ENCODE measurements at places on chromosomes 4 and X. TPM values are rescaled to one million over a fixed set of nuclear protein-coding genes. Genes with fewer than 3 reads are reported as not detected.

- no peak for DNase-seq
Measured at GRCh38 chrX:69096963-69097362, 68.3 kb downstream of the PJA1 start.

DNA sequence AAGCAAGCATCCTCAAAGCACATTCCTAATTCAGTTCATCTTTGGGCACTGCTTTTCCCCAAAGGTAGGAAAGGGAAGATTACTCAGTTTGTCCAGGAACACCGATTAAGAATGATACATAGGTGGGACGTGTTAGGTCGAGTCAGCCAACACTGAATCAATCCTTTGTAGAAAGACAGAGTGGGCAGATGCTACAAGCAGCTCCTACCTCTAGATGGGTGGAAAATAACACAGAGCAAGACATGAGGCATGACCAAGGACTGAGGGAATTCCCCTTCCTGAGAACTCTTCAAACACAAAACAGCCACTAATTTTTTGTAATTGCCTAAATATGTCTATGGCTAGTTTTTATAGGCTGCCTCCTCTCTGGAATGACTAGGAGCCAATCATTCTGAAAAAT lies 331.7 kb downstream of the HNRNPD start:
- DNase-seq: peak; percentile 13

GRCh38 chrX:109728173-109728535 lies 4.9 kb downstream of the ACSL4 start:
- DNase-seq: no peak

The CXCL1 gene
- not detected for total RNA-seq

GRCh38 chrX:112802541-112802940 lies 38.1 kb downstream of the AMOT start:
- no peak for DNase-seq

DNA sequence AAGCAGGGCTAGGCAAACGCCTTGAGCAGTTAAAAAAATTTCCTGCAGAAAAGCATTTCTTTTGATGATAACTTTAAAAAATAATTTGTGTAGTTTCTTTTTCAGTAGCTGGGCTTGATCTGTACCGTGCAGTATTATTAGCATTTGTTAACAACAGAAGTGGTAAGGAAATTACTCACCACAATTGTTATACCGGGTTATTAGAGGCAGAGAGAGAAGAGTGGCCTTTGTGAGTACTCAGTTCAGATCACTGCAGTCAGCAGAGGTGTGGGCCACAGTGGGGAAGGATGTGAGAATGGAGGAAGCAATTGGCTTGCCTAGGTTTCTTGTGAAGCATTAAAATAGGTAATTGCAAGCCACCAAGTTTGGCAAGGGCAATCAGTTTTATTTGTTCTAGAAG lies 14.3 kb upstream of the IL21 start:
- DNase-seq: no peak

The PAK3 gene
- 0.37 TPM for total RNA-seq

DNA sequence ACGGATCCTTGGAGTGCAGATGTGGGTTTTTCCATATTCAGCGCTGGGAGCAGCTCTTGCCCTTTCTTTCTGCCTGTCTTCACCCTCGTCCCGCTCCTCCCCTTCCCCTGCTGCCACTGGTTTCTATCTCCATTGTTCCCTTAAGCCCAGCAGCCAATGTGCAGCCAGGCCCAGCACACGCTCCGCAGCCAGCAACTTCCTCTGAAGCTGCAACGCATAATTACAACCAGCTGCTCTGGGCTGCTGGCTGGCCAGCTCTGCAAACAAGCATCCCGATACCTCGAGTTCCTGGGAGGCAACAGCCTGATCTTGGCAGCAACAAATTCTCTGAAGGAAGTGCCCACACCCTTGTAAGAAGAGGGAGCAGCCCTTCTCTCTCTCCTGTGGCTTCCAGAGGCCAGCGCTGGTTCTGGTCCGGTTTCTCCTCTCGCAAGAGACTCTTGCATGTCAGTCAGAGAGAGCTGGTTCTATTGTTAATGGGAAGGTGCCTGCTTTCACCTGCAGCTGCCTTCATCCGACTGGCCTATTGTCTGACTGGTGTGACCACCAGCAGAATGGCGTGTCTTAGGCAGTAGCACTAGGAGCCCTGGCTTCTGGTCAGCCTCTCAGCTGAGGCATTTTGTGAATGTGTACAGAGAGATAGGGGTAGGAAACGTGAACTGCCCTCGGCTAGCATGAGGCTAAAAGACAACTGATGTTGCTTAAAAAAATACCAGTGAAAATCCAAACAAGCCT lies 83.8 kb upstream of the MAML3 start:
- no peak for DNase-seq

DNA sequence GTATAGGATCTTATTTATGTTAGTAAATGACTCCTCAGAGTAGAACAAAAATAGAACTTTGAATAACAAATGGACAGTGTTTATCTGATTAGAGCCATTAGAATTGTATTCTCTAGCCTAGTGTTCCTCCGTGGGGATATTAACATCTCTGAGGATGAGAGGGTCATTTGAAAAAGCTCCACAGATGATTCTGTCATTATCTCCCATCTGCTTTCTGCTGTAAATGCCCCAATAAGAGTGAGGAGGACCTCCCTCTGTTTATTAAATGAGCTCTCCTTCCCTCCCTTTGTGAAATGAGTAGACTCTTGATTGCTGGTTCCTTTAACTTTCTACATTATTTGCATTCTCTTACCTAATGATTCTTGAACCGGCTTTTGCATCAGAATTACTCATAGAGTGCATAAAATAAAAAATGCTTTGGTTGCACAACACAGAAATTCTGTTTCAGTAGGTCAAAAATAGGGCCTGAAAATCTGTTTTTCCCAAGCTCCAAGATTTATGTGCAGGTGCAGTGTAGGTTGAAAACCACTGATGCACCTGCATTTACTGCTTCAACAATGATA lies 18.0 kb downstream of the GC start:
- DNase-seq: no peak

GRCh38 chr4:189001283-189001970 lies 862.2 kb downstream of the TRIML1 start:
- DNase-seq: no peak

DNA sequence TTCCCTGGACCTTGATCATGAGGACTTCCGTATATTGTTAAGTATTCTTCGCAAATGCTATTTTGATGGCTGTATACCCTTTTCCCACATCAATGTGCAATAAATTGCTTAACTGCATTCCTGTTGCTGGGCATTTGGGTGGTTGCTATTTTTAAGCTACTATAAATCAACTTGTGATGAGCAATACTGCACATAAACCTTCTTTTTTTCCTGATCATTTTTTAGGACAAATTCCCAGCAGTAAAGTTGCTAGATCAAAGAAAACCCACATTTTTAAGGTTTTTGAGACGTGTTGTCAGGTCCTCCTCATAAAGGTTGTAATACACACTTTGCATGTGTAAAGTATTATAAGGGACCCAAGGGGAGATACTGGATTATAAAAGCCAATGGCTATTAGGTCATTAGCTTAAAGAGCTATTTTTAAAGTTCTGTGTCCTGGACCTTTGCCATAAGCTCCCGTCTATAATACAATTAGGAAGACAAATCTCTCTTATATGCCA lies 35.6 kb downstream of the LIMCH1 start:
- no peak for DNase-seq

- no peak for DNase-seq
Measured at GRCh38 chr4:100366213-100366612, 151.6 kb downstream of the EMCN start.

The SPINK2 gene
- total RNA-seq: 1.9 TPM

DNA sequence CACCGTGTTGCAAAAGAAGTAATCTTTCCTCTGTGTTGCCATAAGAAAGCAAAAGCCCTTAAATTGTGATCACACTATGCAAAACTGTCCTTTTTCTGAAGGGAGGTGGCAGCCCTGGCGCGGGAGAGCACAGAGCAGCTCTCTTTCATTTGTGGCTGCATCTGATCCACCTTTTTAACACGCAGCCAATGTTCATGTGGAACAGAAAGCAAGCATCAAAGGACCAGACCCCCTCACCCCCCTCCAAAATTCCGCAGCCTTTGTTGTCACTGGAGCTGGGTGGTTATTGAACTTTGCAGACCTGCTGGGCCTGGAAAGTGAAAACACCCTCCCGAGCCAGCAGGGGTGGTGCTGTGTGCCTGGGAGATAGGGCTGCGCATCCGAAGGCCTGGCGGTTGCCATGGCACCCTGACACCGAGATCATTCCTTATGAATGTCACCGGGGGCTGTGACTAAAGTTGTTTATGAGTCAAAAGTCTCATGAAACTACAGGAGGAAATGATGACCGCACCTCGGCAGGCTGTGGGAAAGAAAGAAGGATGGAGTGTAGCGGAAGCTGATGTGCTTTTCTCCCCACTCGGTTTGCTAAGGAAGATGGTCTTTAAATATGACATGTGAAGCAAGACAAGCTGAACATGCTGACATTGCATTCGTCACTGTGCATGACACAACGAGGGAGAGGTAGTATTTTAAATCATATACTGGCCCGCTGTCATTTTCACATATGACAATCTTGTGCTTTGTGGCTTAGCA lies 367.4 kb downstream of the UNC5C start:
- peak; percentile 38 for DNase-seq

- DNase-seq: no peak
Measured at GRCh38 chrX:100407784-100408712, 2.0 kb downstream of the PCDH19 start.

DNA sequence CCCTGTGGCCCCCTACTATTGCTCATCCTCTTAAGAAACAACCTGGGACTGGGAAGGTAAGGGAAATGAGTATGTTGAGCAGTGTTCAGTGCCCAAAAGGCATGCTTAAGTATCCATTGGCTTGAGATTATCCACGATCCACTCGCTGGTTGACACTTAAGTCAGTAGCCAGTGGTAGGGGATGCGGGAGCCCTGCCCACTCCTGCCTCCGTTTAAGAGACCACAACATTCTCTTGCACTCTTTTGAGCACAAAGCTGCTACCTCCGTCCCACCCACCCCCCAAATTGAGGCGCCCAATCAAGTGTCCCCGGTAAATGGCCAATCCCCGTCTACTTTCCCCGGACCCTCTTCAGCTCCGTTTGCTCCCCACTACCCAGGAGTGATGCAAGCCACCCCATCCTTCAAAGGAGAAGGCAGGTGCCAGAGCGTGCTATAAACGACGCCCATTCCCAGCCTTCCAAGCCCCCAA lies 25.0 kb downstream of the UTP14A start:
- DNase-seq: no peak

- no peak for DNase-seq
Measured at GRCh38 chrX:150200361-150200760, 162.8 kb upstream of the MAMLD1 start.

DNA sequence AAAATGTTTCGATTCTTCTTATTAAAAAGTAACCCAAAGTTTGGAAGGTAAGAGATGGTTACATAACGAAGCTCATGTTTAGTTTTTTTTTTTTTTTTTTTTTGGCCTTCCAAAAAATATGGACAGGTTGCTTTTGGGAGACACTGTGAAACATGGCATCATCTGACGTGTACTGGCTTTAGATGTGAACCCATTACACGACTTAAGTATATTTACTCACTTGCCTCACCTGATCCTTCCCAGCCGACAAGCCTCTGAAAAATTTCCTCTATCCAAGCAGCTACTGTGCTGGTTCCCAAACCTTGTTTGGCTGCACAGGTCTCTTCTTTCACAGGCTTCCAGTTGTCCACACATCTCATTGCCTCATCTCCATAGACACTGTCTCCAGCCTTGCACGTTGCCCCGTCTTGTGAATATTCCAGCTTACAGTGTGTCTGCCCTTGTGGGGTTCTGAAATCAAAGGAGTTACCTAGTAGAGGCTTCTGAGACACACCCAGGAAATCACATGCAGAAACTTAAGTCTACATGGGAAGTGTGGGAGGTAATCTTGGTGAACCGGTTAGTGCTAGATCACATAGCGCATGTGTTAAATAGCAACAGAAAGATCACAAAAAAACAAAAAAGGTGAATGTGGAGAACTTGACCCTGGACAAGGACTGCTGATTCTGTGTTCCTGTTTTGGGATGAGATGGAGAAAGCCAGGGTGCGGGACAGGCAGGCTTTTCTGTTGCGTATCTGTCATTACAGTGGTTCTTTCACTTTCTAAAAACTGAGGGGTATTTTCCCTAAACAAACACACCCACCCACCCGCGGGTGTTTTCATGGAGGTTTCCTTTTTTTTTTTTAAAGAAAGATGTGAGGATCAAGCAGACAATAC lies 328.6 kb downstream of the ARHGAP10 start:
- peak; percentile 31 for DNase-seq

- peak; percentile 50 for DNase-seq
Measured at GRCh38 chrX:118523920-118524319, 28.3 kb downstream of the DOCK11 start.

- no peak for DNase-seq
Measured at GRCh38 chr4:114636192-114636935, 37.8 kb downstream of the UGT8 start.

DNA sequence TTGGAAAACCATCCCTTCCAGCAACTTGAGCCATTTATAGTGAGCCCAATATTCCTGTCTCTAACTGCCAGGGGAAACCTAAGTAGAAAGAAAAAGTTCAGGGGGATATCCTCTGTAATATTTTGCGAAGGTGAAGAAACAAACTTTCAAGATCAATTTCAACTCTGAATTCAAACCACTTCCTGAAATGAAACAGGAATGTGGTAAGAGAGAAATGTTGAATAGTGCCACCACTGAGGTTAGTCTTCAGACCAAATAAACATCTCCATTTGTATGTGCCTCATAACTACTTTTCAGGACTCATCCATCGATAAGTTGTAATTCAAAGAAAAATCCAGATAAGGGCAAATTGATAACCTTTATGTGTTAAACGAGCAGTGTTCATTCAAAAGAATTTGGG lies 128.7 kb downstream of the GABRB1 start:
- DNase-seq: no peak

The AFM gene
- not detected for total RNA-seq

The PRKG2 gene
- total RNA-seq: 0.05 TPM

The GASK1B gene
- total RNA-seq: not detected

- DNase-seq: no peak
Measured at GRCh38 chr4:136036744-136037143, 1495.5 kb downstream of the PCDH18 start.

The PRDM5 gene
- total RNA-seq: 0.05 TPM

GRCh38 chr4:170202721-170203120 lies 113.0 kb upstream of the AADAT start:
- no peak for DNase-seq

The GPR173 gene
- total RNA-seq: not detected
